Erythroblast (primary cell): ENCODE measurements at places on chromosomes 3 and 15.

DNA sequence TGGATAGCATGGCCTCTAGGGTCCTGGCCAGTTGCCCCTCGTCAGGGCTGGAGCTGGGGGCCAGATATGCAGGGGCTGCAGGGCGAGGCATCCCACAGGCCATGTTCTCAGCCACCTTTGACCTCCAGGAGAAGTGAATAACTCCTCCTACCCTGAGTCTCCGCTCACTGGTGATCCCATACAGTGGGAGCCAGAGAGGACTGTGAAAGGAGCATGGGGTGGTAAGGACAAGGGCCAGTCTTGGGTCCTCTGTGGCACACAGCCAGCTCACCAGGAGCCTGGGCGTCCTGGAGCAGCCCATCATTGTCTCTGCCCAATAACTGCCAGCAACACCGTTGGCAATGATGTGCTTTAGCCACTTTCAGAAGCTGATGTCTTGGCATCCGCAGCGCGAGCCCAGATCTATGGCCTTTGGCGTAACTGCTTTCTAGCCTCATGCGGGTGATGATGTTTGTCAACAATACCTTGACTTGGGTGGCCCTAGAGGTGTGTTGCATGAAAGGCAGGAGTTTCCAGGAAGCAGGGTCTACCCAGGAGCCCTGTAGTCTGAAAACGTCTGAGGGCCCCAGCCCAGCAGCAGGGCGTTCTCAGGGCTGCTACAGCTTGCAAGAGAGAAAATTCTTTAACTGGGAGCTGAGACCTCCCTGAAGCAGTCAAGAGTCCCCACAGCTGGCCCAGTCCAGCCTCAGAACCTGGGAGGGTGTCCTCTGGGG, 61.1 kb upstream of the IQSEC1 start:
- no peak for DNase-seq

DNA sequence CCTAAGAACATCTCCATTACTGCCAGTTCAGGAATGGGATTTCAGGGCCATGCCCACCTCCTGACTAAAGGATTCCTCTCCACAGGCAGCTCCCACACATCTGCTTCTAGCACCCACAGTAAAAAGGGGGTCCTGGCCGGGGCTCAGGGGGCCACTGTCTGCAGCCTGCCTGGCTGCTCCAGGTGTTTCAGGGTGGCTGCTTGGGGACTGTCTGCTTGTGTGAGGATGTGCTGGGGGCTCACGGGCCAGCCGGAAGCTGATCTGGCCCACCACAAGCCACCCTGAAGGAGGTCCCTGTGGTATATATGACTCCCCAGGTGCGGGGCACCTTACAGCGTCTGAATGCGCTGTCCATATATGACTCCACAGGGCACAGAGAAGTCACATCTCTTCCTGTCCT, 135.4 kb downstream of the NSMCE3 start:
- no peak for DNase-seq

DNA sequence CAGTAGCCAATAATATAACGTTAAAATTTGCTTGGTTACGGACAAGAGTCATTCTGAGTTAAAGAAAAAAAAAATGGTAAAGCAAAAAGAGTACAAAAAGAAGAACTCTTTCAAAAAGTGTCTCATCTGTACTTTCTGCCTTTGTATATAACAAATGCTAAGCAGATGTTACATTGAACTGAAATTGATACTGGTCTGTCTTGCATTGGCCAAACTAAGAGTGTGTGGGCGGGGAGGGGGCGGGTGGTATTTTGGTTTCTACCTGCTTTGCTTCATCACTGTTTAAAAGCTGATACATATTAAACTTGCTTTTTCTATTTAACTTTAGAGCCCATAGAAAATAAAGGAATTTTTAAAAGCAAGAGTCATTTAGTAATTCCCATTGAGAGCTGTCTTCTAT, 215.0 kb upstream of the THBS1 start:
- DNase-seq = no peak

DNA sequence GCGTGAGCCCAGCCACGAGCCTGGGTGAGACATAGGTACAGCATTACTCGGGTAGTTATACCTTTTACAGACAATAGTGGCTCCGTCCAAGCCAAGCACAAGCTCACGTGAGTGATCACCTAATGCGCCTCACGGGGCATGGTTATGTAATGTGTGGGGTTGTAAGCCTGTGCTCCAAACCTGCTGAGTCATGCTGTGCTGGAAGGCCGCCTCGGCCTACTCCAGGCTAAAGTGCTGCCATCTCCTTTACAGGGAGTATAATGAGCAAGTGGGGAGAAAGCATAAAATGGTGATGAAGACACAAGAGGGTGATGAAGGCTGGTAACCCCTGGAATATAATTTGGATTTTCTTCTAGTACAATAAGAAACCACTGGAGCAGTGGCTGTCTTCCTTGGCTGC, 175.8 kb upstream of the STT3B start:
- DNase-seq = peak; percentile 67

- DNase-seq = no peak
Measured at GRCh38 chr15:67914537-67915460, 75.0 kb upstream of the RNU6-1 start.

DNA sequence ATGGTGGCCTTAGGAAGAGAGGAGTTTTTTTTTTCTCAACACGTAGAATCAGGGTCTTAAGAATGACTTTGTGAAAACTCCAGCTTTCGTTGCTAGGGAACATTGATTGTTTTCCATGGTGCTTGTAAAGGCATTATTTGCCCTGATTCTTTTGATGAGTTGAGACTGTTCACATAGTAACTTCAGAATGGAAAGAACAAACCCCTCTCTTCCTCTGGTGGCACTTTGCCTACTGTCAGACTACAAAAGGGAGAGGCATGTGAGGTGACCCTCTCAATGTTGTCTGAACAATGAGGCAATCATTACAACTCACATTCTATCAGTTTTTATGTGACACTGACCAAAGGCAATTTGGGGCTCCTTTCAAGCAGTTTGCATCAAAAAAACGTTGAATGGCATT, 477.8 kb downstream of the FGF12 start:
- no peak for DNase-seq
